Skeletal muscle cell (primary cell): ENCODE measurements at places on chromosomes 2 and 18.

- DNase-seq: no peak
Measured at GRCh38 chr18:25019931-25020330, 332.0 kb downstream of the ZNF521 start.

- DNase-seq: no peak
Measured at GRCh38 chr2:239778042-239778851, 246.9 kb downstream of the NDUFA10 start.

GRCh38 chr18:74082742-74083556 lies 64.7 kb downstream of the FBXO15 start:
- DNase-seq: no peak

DNA sequence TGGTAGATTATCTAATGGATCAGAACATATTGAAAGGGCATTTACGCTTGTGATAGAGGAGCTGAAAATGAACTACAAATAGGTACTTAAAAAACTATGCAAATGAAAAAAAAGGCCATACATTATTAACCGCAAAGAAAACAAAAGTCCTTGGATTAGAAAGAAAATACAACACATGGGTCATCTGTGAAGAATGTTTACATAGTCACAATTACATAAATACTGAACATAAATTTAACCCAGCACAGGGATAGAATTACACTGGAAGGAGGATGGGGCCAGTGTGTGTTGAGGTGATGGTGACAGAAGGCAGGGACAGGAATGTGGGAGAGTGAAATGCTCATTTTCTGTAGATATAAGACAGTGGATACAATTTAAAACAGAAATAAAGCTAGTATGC lies 6.6 kb downstream of the NTSR2 start:
- no peak for DNase-seq

DNA sequence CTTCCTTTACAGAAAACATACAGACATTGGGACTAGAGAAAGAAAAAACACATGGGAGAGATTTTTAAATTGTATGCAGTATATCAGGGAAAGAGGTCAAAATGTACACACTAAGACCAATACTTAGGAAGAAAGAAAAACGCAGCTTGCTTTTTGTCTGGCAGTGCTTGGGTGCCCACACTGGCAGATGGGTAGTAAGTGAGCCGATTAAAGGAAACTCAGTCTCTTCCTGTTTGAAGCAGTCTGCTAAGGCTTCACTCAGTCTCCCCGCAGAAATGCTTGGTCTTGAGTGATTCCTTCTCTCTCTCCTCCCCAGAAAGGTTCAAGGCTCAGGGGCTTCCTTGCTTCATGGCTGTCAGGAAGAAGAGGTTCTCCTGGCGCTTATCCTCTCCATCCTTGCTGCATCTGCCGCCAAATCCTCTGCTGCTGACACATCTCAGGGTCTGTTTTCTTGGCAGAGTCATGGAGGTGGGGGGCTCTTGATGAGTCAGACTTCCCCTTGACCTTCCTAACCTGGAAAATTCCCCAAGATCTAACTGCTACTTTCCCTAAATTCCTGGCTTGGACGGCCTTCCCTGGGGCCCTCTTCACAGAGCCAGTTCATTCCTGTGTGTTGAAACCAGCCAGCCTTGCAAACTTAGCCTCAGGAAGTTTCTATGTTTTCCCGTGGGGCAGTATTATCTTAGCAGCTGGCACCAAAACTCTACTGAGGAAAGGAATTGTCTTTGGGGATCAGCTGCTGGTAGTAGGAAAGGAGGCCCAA lies 10.5 kb upstream of the TMSB10 start:
- peak; percentile 70 for DNase-seq

DNA sequence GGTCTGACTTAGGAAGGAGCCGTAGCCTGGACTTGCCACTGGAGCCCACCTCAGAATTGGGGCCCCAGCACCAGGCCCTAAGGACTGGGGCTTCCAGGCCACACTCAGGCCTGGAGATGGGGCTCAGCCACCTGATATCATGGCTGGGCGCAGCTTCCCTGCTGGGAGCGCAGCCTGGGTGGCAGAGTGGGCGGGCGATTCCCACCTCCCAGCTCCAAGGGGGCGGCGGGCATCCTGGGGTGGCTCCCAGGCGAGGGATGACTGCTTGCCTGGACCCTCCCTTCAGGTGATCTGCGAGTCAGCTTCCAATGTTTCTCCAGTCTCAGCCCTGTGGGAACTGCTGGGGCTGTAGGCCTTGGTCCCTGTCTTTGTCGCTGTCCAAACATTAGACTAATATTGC lies 20.1 kb downstream of the GPR35 start:
- DNase-seq: no peak

GRCh38 chr2:67802291-67802690 lies 260.5 kb downstream of the C1D start:
- no peak for DNase-seq

DNA sequence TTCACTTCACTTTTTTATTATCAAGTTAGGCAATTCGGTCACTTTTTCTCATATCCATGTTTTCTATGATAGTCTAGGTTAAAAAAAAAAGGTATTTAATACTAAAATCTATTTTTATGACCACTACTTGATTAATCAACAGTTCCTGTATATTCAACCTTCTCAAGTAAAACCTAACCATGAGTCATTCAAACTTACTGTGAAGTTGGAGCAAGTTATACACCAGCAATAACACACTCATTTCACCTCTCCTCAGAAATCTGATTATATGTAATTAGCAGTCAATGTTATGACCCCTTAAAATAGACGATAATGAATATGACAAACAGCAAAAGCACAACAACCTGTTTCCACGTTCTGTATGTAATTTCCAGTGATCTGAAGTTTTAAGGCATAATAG lies 35.0 kb upstream of the ADAM17 start:
- no peak for DNase-seq

- DNase-seq: no peak
Measured at GRCh38 chr2:137367361-137367760, 596.9 kb upstream of the HNMT start.

GRCh38 chr2:232878855-232879617 lies 9.0 kb downstream of the SNORC start:
- DNase-seq: no peak

- peak; percentile 77 for DNase-seq
Measured at GRCh38 chr18:427005-427404, 73.5 kb downstream of the COLEC12 start.

DNA sequence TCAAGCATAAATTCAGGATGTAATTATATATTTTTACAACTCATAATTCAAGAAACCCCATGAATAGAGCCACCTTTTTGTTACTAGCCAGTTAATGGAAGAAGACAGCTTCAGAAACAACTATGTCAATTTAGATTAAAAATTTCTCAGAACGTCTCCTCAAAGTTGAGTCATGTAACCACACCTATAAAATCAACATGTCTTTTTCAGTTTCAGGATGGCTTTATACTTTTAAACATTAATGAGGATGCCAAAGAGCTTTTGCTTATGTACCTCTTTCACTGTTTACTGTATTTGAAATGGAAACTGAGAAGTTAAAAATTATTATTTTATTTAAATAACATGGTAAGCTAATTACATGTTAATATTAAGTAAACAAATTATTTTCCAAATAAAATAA lies 280.1 kb downstream of the PTH2R start:
- DNase-seq: no peak

DNA sequence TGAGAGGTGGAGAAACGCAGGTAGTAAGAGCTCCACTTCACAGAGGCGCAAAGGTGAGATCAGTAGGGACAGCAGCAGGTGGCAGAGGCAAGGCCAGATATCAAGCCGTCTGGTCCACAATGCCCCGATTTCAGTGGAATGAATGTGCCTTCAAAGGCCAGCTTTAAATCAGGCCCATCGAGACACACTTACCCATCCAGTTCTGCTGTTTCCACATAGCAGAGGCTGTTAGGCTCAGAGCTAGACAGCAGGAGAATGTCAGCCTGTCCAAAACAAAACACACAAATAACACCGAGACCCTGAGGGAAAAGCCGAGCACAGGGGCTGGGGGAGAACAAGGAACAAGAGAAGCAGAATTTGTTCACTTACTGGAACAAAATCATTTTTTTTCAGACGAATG lies 75.8 kb upstream of the NARS1 start:
- no peak for DNase-seq

DNA sequence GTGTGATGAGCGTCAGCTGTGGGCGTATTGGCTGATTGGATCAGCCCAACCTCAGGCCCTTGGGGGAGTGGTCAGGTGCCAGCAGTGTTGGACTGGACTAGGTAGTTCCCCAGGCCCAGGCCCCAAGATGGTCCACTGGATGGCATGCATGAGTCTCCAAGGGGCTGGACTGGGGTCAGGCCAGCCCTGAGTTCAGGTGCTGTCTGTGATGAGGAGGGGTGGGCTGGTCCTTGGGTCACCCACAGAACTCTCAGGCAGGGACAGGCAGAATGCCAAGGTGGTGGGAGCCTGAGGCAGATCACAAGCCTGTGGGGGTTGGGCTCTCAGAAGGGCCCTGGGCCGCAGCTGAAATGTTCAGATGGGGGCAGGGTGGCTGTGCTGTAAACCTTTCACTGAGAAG lies 59.5 kb upstream of the THUMPD2 start:
- no peak for DNase-seq

DNA sequence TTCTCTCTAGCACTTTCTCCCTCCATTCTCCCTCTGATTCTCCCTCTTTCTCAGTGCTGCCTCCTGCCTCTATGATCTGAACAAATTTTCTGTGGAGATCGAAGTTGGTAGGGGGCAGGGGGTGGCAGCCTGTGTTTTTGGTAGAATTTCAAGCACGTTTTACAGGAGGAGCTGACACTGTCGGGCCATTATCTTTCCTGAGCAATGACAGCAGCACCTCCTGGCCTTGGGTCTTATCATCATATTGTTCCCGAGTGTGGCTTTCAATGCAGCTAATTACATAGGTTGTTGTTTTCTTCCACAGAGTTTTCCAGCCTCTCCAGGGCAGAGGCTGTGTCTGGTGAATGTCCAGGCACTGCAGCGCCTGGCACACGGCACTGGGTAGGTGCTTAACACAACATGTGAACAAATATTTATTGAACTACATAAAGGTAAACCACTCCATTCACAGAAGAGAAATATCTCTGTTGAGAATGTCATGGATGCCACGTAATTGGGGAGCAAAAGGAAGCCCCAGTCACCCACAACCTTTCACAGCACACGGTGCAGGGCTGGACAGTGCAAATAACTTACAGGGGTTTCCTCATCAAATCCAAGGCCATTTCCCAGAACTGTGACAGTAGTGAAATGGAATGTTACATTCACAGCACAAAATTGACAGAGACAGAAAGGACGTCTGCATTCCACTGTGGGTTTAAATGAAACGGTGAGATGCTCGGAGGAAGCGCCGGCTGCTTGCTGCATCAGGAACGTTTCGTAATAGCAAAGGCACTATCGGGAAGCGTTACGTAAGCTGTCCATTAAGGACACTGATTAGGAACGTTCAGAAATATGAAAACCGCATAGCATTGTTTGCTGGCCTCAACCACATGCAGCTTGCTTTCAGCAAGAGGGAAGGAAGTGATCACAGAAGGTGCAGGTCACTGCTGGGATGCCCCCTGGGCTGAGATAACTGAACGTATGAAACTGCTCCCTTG lies 6.5 kb upstream of the KCNG2 start:
- DNase-seq: peak; percentile 98

DNA sequence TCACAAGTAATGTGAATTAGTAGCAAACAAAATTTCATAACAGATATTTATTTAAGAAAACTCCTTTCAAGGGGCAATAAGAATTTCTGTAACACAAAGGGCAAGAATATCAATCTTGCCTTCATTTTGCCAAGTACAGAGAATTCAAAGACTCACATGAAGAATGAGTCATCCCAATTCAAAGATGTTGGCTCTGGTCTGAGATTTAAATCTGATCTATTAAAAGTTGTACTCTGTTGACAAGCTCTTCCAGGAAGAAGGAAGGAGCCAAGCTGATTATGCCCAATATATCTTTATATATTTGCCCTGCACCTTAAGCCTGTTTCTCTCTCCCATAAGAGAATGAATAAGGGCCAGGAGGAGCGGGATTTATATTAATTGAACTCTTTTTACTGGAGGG lies 55.9 kb upstream of the RPE start:
- no peak for DNase-seq

DNA sequence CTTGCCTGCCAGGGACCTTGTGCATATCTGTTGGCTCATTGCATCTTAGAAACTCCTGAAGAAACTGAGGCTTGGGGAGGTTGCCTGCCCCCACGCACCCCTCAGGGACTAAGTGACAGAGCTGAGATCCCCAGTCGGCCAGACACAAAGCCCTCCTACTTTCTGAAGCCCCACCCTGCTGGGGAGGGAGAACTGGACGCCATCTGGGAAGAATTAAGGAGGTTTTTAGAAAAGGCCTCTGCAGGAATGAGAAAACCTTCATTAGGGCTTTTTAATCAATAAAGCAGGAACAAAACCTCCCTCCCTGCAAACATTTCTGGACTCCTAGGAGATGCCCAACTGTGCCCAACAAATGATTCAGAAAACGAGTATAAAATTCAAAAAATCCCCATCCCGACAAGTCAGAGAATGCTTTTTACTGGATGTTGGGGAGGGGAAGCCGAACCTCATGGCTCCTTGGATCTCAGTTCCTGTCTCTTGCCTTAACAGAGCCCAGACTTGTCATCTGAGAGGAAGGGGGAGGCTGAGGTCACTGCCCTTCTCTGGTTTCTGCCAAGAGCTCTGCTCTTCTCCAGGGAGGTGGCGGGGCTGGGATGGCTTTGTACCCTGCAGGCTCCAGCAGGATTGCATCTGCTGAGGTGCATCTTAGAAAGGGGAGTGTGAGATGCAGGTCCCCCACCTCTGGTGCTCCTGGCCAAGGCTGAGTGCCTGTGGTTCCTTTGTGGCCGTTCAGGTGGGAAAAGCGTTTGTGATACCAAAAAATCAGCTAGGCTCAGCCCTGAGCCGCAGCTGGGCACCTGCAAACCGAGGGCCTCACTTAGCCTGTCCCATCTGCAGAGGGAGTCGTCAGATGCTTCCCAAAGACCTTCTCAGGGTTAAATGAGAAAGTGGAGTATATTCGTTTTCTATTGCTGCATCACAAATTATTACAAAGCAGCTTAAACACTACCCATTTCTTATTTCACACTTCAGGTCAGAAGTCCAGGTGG lies 142.4 kb downstream of the ZFP36L2 start:
- DNase-seq: no peak

DNA sequence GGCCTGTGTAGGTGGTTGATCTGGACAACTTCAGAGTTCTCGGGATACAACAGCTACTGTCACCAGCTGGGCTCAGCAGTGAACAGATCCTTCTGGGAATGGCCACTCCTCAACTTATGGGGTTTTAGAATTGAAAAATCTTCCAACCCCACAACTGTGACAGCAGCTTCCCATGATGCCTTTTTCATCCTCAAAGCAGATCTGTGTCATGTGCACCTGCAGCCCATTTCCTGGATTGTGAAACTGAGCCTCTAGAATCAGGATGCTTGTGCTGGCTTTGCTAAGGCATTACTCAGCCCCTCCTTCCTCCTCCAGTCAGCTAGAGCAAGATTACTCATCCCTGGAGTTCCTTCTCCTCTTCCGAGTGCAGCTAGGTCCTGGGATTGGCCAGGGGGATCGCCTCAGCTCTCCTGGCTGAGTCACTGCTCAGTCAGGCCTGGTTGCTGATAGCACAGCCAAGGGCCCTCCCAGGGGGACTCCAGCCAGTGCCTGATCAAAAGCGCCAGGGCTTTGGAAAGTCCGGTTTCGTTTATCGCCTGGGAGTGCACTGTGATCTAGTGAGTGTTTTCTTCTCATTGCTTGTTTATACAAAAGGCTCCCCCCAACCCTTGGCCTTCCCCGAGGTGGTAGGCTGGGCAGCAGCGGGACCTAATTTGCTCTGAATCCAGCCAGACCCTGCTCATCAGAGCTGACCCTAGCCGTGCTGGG lies 2.4 kb upstream of the LPIN1 start:
- DNase-seq: peak; percentile 99
